ENCODE measurements at places on chromosomes 7 and 10.

DNA sequence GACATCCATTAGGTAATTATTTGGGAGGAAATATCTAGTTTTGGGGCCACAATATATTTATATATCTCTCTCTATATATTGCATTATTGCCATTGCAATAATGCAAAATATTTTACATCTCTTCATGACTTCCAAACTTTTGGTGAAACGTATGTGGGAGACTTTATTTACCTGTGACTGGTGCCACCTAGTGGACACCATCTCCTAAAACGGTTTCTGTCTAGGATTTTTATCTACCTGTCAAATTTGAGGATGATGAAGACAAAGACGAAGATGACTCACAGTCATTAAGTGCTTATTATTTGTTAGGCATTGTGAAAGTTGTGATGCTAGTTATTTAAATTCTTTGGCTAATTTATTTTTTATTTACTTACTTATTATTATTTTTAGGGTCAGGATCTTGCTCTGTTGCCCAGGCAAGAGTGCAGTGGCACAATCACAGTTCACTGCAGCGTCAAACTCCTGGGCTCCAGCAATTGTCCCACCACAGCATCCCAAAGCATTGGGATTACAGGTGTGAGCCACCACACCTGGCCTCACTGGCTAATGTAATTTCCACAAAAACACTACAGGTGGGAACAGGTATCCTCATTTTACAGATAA lies 18.7 kb upstream of the CBLL1 start:
- peak; percentile 16 for DNase-seq

GRCh38 chr10:106971411-106971831 lies 193.1 kb downstream of the SORCS1 start:
- DNase-seq: no peak

DNA sequence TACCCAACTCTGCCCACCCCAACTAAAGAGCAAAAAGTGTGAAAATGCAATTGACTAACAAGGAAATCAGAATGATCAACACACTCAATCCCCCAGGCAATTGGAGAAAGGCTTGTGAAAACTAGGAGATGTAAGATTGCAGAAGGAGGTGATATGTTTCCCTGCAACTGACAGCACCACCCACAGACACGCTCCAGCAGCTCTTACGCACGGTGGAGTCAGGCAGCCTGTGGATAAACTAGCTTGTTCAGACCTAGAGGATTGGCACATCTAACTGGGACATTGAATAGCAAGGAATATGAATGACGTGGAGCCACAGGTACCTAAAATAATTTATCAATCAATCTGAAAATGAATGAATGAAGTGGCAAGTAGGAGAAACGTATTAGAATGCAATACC lies 125.7 kb upstream of the MYO3A start:
- no peak for DNase-seq

DNA sequence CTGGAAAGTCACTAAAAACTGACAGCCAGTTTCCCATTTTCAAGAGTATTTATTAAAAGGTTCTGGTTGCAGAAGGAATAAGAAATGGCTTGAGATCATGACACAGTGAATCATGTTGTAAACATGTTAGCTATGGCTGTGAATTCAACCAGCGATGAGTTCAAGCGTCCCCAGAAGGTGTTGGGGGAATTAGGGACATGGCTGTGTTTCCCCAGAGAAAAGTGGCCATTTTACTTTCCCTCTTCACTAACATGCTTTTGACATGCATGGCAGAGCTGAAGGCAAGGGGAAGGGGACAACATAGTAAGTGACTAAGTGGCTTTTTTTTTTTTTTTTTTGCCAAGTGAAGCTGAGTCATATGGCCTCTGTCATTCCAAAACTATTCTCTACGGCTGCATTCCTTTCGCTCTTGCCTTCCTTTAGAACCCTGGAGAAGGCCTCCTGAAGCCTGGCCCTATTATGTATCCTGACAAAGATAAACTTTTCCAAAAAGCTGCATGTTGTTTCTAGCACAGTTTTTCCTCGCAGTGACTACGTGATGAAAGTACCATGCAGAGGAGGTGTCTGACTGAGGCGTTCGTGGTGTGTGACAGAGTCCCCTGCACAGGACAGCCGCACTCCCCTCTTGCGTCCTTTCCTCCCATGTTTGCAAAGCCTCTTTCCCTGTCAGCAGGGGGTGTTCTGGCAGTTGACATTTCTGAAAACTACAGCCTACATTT lies 46.9 kb downstream of the EGFR start:
- DNase-seq: no peak

GRCh38 chr7:70040970-70041766 lies 442.9 kb downstream of the AUTS2 start:
- DNase-seq: no peak

DNA sequence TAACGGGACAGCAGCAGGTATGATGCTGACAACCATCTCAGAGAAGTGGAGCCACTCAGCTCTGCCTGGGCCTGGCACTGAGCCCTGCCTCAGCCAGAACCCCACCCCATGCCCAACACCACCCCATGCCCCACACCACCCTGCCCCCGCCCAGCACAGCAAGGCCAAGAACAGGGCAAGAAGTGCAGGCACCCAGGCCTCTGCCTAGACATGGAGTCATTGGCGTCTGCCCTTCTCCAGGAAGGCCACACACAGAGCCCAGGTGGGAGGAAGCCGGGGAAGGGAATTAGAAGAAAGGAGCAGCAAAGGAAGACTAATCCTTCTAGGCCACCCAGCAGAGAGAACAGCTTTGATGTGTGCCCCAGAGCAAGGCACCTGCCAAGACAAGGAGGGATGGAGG lies 18.9 kb downstream of the CAMK2G start:
- DNase-seq: no peak

DNA sequence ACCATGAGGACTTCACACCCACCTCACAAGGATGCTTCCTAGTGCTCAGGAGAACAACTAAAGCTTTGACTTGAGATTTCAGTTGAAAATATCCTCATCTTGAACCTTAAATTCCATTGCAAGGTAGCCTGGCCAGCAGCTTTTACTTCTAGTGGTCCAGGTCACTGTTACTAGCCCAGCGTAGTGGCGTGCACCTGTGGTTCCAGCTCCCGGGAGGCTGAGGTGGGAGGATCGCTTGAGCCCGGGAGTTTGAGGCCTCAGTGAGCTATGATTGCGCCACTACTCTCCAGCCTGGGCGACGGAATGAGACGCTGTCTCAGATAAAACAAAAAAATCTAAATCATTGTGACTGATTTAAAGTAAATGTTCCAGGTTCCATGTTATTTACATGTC lies 28.3 kb upstream of the PRKAR1B start:
- DNase-seq: no peak

DNA sequence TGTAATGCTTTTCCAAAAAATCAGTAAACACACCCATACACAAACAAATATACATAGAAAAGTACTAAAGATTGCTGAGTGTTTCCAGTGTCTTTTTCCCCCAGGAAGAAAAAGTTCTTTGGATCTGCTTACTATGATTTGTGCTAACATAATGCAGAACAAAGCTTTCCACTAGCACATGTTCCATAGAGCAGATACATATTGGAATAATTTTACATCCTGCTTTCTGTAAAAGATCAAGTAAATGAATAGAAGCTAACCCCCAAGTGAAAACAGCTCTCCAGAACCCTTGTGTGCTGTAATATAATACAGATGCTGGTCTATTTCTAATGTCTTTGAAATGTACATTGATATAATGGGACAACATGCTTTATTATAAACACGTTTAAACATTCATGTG lies 125.5 kb downstream of the PON1 start:
- no peak for DNase-seq

DNA sequence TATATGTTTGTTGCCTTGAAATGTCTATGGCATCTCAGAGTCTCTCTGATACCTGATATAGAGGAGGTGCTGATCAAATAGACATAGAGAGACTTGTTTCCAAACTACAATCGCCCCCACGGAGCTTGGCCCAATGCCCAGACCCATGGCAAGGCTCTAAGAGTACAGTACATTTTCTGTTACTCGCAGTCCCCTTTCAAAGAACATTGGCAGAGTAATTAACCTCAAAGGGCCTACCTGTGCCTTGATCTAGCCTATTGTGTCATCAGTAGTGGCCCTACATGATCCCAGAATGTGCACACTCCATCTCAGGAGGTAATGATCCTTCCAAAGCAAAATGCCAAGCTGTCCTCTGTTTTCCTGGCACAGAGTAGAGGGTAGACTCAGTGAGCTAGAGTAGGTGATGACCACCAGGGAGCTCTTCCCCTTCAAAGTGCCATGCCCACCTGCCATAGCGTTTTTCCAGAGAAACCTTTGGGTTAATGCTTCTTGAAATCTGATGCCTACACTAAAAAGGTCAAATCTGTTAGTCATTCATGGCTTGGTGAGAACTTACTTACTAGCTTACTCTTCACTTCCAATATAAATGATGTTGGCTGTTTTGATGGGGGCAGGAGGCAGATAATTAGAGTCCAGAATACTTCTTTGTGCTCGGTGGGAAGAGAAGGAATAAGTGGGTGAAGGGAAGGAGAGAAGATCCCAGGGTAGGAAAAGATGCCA lies 41.2 kb upstream of the ACSL5 start:
- DNase-seq: no peak

DNA sequence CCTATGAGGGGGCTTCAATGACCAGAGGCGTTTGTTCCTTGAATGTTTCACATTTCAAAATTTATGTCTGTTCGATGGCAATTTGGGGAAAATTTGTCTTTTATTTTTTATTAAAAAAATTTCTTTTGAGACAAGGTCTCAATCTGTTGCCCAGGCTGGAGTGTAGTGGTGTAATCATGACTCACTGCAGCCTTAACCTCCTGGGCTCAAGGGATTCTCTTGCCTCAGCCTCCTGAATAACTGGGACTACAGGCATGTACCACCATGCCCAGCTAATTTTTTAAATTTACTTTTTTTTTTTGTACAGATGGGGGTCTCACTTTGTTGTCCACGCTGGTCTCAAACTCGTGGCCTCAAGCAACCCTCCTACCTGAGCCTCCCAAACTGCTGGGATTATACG lies 39.7 kb downstream of the OTUD1 start:
- no peak for DNase-seq

DNA sequence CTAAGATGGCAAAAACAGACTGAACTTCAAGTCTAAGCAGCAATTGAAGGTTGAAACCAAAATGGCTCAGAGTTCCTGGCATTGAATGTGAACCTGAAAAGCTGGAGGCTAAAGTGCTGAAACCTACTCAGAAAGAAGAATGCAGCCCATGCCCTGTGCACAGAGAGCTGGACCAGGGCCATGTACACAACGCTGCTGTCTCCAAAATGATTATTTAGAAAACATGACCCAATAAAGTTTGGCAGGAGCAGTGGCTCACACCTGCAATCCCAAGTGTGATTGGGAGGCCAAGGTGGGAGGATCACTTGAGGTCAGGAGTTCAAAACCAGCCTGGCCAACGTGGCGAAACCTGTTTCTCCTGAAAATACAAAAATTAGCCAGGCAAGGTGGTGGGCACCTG lies 158.9 kb downstream of the AKR1D1 start:
- no peak for DNase-seq

Measured in CD4-positive, alpha-beta T cell treated with Interferon gamma for 1 hour (primary cell).